WTC11 (cell line): ENCODE measurements at places on chromosomes 1 and 21.
A peak's percentile ranks its signal among the peaks of the same experiment; 100 is the strongest.

DNA sequence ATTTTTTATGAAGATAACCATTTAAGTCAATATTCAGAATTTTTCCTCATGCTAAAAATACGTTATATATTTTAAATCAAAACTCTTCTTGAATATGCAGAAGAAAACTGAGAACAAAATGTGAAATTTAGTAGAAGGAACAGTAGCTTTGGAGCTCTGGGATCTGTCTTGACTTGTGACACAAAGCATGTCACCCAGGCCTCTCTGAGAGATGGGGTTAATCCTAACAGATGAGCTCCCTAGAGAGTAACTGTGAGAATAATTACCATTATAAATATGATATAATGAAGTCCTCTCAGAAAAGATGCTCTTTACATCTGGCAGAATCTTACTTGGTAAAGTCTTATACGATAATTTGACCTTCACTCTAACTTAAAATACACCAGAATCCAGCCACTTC, 272.0 kb downstream of the PTPRC start:
- no peak for DNase-seq

GRCh38 chr1:180630408-180631193, 1.2 kb upstream of the XPR1 start:
- no peak for DNase-seq

DNA sequence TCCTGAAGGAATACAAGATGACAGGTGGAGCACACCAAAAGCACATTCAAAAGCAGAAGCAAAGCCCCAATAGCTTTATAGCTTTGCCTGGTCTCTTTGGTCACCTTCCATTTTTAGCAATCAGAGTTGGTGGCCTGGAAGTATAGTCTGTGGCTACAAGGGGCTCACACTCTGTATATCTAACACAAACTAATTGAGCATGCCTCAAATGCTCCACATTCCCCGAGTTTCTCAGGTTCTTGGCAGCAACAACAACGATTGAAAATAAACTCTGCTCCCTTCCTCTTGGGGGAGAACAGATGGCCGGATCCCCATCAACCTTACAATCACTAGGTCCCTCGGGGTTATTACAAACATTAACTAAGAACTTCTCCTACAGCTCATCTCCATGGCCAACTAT, 24.9 kb upstream of the TADA1 start:
- DNase-seq = no peak

GRCh38 chr1:34831721-34832246, 27.8 kb downstream of the SMIM12 start:
- no peak for DNase-seq

- DNase-seq = no peak
Measured at GRCh38 chr1:65068202-65069010, 79.6 kb upstream of the AK4 start.

- DNase-seq = no peak
Measured at GRCh38 chr1:203791498-203791897, 3.9 kb upstream of the ZBED6 start.

DNA sequence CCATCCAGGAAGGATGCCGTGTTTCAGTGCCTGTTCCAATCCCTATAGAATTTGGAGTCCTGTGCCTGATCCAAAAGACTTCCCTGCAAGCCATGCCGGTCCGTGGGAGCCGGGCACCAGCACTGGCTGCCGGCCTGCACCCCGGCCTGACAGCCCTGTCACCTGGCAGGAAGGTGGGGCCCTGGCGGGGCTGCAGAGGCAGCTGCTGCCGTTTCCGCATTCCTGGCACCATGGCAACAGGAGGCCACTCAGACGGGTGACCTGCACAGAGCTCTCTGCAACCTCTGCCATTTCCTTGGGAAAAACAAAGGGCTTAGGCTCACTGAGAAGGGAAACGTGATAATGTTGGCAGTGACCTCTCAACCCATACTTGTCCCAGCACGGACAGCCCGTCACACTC, 63.2 kb upstream of the TMEM51 start:
- DNase-seq = peak; percentile 81

GRCh38 chr21:17214801-17215200, 298.0 kb upstream of the CXADR start:
- no peak for DNase-seq

DNA sequence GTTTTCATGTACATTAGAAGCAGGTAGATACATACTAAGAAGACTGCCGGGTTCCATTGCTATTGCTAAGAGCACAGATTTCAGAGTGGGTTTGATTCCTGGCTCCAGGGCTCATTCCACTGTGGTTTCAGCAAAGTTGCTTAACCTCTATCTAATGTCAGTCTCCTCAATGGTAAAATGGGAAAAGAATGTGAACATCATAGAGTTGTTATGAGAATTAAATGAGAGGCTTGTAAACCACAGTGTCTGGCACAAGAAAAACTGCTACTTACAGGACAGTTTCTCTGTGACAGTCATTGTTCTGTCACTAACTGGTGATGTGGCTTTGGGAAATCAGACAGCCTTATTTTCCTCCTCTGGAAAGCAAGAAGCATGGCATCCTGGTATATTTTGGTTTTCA, 10.7 kb upstream of the PLXNA2 start:
- DNase-seq = no peak

DNA sequence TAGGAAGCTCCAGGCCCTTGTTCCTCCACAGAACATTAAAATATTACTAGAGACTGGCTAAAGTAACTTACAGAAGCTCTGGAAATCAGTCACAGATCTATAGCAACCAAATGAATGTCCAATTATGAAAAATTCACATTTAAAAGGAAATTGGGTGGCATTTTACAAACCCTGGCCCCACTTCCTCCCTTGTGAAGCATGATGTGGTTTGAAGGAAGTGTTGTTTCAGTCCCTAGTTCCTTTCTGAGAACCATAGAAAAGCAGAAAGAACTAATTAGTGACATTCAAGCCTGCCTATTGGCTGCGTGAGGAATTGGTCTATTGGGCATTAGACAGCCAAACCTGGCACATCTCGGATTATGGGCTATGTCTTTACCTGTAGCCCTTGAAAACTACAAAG, 649.7 kb upstream of the NEGR1 start:
- DNase-seq = no peak

GRCh38 chr1:16021681-16022080, at the start of gene CLCNKA:
TSS of gene CLCNKA (plus strand) at chr1:16022036. CDS start at chr1:16022620, 584 bp downstream.
- no peak for DNase-seq

GRCh38 chr21:38773099-38774061, 32.3 kb upstream of the ETS2 start:
- no peak for DNase-seq

DNA sequence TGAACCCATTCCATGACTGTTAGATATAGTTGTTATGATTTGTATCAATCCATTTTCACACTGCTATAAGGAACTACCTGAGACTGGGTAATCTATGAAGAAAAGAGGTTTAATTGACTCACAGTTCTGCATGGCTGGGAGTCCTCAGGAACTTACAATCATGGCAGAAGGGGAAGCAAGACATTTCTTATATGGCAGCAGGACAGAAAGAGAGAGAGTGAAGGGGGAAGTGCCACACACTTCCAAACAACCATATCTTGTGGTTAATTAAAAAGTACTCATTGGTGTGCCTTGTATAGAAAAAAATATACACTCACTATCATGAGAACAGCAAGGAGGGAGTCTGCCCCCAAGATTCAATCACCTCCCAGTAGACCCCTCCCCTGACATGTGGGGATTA, 137.6 kb upstream of the NBPF11 start:
- DNase-seq = no peak

GRCh38 chr1:7387053-7387927, 383.8 kb upstream of the VAMP3 start:
- no peak for DNase-seq

- no peak for DNase-seq
Measured at GRCh38 chr1:204266504-204267034, 52.8 kb upstream of the GOLT1A start.

GRCh38 chr1:14339288-14339687, 259.2 kb upstream of the KAZN start:
- DNase-seq = no peak

- DNase-seq = no peak
Measured at GRCh38 chr1:63954187-63954586, 180.4 kb downstream of the ROR1 start.

DNA sequence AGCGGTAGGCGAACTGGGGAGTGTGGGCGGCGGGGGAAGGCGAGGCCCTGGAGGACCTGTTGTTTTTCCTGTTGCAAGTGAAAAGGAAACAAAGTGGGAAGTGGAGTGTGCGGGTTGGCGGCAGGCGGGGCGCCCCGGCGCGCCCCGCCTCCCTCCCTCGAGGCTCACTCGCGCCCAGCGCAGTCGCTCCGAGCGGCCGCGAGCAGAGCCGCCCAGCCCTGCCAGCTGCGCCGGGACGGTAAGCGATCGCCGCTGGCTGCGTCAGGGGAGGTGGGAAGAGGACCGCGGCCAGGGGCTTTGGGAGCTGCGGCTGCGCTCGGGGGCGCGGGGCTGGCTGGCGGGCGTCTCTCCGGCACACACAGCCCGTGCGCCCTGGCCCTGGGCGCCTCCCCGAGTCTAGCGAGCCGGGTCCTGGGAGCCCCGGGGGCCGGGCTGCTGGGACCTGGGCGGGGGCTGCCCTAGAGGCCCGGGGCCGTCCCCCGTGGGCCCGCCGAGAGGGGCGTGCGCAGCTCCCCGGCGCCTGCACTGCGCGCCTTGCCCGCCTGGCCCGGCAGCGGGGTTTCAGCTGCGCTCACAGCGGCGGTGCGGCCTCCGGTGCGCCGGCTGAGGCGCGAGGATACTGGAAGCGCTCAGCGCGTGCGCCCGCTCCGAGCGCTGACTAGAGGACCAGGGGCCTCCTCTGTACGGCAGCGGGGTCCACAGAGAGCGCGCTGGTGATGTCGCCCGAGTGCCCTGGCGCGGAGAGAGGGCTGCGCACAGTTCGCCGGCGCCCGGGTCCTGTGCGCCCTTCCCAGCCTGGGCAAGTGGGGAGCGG, at the start of gene PIK3CD:
TSS of gene PIK3CD (plus strand) at position 167 of the 814 bp plus-strand sequence. CDS start 58,725 bp downstream, outside the sequence.
- peak; percentile 70 for DNase-seq

GRCh38 chr1:213976665-213977485, 10.9 kb upstream of the PROX1 start:
- no peak for DNase-seq

- DNase-seq = no peak
Measured at GRCh38 chr1:31013187-31013864, 52.2 kb downstream of the PUM1 start.

DNA sequence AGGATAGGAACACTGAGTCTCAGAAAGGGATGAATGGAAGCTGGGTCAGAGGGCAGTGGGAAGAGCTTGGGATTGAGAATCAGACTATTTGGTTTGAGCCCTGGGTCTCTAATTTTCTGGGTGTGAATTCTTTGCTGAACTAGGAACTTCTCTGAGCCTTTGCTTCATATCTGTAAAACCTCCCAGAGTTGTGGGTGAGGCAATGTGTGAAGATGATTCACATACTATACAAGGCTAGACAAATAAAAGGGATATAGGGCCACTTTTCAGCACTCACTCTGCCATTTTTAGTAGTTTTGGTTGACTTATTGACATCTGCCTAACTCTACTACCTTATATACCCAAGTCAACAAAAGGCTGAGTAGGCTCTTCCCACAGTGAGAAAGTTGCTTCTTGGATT, 77.7 kb upstream of the JUN start:
- DNase-seq = no peak

DNA sequence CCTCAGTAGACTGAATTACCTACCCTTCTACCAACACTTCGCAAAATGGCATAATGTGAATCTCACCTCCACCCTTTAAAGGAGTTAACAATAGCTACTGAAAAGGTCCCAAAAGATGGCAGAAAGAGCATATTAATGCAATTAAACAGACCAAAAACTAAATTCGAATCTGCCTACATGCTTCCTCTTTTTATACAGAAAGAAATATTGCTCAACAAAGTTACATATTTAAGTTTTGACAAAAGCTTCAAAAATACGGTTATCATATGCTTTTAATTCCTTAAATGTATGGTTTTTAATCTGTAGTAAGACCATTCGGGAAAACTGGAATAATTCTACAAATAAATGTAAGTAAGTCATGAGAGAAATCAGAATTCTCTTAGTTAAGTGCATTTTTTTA, 2.2 kb downstream of the APP start:
- DNase-seq = no peak

- no peak for DNase-seq
Measured at GRCh38 chr1:8335246-8335645, 17.3 kb downstream of the SLC45A1 start.

GRCh38 chr1:154207262-154207661, 1.1 kb upstream of the CFAP141 start:
- DNase-seq = no peak

DNA sequence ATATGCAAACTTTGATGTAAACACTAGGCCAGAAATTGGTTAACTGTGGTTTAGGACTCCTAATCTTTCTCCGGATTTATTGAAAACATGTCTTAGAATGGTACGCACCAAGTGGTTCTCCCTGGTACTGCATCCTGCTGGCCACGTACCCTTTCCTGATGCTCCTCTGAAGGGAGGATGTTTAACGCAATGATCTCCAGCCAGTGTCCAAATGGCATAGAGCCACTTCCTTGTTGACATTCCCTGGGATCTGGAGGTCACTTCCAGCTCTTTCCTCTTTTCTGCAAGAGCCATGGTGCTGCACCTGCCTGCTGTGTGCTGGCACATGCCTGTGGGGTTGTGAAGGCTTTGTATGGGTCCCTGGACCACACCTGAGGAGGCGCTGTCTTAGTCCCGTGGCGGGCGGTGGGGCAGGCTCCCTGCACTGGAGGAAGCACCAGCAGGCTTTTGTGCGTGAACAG, 53.9 kb downstream of the GALNT2 start:
- peak; percentile 58 for DNase-seq

DNA sequence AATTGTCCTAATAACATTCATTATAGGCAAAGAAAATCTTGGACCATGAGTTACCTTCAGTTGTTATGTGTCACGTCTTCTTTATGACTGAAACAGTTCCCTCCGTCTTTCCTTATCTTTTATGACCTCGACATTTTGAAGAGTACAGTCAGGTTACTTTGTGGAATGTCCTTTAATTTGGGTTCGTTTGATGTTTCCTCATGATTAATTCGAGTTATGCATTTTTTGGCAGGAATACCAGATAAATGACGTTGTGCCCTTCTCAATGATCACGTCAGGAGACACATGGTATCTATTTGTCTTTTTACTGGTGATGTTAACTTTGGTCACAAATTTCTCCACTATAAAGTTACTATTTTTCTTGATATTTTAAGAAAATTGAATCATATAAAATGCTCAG, 17.3 kb upstream of the KLF17 start:
- DNase-seq = no peak
